ENCODE measurements at places on chromosomes 7 and 10.
A peak's percentile ranks its signal among the peaks of the same experiment; 100 is the strongest.

DNA sequence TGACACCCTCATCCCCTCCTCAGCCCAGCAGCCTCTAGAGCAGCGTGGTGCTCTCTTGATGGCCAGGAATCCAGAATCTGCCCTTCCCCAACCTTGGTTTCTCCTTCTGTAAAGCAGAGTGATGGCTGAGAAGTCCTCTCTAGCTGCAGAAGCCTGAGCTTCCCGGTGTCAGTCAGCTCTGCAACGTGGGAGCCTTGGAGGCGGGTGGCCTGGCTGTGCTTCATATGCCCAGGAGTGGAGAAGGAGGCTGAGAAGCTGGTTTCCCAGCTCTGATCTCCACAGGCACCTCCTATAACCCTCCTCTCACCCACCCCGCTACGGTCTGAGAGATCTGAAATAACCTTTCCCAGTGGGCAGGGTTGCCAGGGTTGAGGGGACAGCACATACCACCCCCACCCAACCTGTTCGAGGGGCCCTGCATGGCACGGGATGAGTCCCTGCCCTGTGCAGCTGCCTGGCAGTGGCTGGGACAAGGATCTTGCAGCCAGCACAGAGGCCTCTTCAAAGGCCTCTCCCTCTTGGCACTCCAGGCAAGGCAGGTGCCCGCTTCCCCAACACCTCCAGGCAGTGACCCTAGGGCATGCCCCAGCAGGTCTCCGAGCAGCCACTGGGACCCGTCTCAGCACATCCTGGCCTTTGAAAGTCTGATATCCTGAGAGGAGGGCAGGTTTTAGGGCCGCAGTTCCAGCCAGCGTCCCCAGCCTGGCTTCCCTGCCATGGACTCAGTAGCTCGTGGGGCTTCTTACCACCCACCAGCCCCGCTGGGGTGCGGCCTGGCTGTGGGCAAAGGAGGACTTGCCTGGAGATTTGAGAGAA, 18.3 kb upstream of the SLC29A3 start:
- DNase-seq: no peak

DNA sequence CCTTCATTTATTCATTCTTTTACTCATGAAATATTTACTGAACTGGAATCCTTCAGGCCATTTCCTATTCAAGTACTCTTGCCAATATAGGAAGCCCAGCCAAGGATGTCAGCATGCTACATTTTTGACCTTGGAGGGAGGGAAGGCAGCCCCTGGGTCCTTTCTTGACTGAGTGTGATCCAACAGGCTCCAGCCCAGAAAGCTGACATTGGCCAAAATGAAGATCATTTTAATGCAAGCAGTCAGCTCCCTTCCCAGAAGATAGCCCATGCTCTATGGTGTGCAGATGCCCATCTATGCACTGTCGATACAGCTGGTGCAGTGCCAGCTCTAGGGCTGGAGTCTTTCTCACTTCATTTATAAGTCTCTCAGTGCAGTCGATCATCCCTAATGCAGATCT, 646.0 kb downstream of the KCNMA1 start:
- no peak for DNase-seq

DNA sequence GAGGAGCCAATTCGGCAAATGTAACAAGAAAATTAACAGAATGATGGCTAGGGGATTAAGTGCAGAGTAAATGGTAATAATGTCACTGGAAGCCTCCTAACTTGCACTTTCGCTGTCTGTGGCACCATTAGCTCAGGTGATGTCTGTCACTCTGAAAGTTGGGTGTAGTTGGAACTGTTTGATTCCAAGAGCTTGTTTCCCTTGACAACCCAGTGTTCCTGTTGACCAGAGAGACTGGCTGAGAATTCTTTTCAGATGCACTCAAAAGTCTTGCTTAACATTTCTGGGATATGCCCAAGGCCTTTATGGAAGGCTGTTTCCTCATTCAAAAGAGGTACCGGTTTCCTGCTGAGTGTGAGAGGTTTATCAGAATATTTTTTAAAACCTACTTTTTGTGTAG, 49.6 kb downstream of the PLPP4 start:
- DNase-seq: no peak

DNA sequence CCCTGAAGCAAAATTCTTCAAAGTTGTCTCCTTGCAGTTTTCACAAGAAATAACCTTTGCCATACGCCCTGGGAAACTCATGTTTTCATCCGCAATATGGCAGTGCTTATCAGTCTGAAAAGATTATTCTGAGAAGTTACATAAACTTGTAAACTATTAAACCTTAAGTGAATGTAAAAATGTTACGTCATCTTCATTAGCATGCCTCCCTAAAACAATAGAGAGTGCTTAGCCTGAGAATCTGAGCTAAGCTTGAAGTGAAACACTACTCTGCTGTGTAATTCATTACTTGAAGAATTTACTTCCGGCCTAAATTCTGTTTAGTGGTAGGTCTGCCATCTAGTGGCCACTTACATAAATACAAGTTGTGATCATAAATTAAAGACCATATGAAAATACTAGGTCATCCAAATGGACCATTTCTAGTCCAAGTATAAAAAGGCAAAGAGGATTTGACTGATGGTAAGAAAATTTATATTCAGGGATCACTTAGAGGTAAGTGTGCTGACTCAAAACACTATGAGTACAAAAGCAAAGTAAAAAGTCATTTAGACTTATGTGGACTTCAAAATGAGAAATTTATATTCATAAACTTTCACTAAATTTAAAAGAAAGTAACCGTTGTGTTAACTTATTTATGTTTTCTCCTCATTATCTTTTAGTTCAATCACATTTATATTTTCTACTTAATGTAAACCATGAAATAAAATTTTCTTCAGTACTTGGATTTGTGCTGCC, 745.1 kb upstream of the LRRTM3 start:
- DNase-seq: peak; percentile 50

DNA sequence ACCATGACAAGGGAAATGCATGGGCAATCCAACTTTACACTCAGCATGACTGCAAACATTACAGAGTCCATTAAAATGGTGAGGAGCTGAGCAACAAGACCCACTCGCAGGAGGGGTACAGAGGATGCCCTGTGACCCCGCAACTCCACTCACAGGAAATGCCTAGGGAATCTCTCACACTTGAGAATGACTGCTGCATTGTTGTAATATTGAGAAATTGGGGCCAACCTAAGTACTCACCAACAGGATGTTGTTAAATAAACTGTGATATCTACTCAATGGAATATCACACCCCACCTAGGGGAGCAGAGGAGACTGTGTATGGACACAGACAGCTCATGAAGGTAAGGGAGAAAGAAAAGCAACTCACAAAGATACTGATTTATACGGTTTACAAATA, 53.4 kb upstream of the CAMK2B start:
- no peak for DNase-seq

DNA sequence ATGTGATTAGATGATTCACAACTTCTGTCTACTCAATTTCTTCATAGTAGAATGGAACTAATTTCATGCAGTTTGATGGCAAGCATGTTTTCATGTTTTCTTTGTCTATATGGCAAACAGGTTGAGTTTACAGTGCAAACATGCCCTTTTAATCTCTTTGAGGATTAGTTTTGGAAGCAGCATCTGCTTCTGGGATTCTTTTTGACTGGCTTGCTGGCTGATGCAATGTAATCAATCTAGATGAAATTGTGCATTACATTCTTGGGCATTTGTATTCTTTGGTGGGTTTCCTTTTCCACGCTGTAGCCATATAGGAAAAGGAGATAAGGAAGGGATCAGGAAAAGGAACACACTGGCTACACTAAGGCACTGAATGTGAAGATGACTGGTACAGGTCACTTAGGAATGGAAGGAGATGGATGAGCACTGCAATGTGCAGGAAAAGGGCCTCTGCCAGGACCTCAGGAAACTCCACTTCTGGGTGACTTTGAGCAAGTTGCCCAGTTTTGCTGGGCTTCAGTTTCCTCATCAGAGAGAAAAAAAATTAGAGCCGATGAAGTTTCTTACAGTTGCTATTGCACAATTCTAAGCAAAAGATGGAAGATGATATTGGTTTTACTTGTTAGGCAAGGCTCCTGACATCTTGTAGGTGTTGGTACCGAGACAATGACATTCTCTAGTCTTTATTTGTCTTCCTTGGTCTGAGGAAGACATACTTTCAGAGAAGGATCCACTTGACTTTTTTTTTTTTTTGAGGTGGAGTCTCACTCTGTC, 269.1 kb downstream of the SUGCT start:
- DNase-seq: no peak

DNA sequence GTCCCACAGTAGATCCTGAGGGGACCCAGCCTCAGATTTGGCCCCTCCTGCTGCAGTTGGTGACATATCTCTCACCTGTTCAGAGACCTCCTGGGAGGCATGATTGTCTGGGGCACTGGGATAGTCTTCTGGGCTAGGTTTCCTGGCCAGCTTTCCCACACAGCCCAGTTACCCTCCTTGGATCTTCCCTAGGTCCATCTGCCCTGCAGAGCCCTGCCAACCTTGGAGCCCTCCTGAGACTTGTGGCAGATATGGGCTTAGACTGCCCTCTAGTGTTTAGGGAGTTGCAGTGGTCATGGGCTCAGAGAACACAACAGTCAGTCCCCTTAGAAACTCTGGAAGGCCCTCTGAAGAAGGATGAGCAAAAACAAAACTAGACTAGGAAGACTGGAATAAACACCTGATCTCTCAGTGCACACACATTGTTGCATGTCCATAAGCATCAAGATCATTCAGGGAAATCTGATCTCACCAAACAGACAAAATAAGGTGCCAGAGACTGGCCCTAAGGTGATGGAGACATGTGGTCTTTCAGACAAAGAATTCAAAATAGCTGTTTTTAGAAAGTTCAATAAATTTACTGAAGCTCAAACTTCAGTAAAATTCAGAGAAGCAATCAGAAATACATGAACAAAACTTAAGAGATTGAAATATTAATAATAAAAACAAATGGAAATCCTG, 324.6 kb downstream of the ATRNL1 start:
- no peak for DNase-seq

DNA sequence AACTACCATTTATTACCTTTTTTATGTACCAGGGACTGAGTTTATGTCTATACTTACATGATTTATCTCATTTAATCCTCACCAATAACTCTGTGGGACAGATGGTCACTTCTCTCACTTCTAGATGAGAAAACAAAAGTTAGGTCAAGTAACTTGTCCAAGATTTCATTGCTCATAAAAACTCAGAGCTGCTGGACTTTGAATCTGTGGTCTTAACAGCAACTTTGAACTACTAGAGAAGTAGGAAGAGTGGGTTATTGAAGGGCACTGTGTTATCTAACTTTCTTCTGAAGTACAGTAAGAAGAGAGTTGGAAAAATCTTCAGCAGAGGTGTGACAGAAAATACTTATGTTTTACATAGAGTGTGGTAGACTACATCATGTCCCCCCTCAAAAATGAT, 214.2 kb upstream of the BMPER start:
- no peak for DNase-seq

GRCh38 chr10:131824371-131825149, 76.2 kb upstream of the PPP2R2D start:
- DNase-seq: no peak

DNA sequence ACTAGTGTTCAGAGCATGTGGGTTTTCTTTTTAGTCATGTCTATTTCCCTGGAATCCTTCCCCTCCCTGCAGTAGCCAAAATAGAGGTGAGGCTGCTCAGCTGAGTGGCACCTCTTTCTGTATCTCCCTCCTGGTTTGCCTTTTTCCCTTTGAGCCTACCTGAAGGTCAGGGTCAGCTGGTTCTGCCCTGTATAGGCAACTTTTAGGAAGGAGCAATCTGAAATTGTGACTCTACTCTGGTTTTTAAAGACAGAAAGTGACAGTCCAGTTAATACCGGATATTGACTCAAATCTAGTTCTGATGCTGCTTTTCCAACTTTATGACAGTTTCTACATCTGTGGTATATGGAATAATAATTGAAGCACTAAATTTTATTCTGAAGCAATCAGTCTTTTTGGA, 26.0 kb downstream of the CCM2 start:
- DNase-seq: no peak

Measured in CD4-positive, alpha-beta T cell treated with Interleukin-15 for 4 hours (primary cell).